NB4 (cell line): ENCODE measurements at places on chromosomes 3 and 15.
A peak's percentile ranks its signal among the peaks of the same experiment; 100 is the strongest.

GRCh38 chr15:73812806-73813465 lies 59.8 kb upstream of the INSYN1 start:
- no peak for DNase-seq

- no peak for DNase-seq
These were observed 117.8 kb downstream of the NR1D2 start for GRCh38 chr3:24062916-24063315.

GRCh38 chr3:152176998-152177397 lies 91.7 kb upstream of the MBNL1 start:
- no peak for DNase-seq

- DNase-seq = no peak
These were observed 158.7 kb downstream of the GHSR start for GRCh38 chr3:172289583-172289982.

- DNase-seq = peak; percentile 3
These were observed 101.9 kb upstream of the KCNMB2 start for GRCh38 chr3:178434206-178434805.

DNA sequence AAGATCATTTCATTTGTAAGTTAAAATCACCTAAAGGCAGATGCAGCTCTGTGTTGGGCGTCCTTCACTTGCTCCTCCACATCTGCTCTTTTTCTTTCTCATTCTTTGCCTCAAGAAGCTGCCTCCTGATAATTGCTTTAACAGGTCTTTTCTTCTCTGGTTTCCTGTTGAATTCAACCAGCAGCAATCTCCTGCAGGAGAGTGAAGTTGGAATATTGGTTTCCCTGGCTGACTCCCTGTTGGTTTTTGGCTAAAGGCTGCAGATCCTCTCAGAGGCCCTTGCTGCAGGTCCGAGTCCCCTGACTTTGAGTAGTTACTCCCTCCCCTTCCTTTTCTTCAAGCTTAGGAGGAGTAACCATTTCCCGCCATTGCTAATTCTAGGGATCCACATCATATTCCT lies 4.2 kb downstream of the TP63 start:
- no peak for DNase-seq

GRCh38 chr3:195906865-195907683 lies 1.3 kb downstream of the TNK2 start:
- peak; percentile 78 for DNase-seq

DNA sequence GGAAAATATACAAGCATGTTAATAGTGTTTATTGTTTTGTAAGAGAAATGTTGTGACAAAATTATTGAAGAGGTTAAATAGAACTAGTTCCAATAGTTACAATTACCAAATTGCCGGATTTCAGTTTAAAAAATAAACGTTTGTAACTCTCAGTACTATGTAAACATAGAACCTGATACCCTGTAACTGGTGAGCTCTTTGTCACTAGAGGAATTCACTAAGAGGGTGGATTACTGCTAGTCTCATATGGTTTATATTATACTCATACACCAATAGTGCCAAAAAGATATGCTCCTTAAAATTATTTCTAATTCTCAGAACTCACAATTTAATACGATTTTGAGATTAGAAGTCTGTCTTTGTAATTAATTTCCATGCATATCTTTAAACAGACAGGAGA lies 7.6 kb upstream of the GMNC start:
- no peak for DNase-seq

DNA sequence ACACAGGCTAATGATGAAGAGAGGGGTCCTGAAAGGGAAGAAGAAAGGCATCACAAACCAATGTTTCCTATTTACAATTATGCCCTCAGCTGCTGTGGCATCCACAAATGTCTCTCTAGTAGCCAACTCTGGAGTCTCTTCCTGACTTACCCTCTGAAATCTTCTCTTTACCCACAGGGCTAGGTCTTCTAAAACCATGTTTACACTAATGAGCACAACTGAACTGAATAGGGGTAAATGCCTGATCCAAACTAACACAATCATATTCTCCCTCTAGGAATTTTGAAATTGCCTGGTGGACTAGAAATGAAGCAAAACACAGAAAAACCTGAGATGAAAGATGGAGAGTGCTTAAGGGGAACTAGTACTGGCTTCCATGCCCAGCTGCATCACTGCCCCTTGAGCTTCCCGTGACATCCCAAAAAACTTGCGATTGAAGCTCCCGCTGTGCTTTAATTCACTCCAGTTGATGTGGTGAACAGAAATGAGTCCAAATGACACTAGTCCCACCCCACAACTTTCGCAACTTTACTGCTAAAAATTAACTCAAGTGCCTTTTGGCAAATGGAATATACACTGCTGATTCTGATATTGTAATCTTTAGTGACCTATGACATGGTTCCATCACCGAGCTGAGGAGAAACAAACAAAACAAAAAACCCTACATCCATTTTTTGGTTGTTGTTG lies 32.8 kb downstream of the CFAP20DC start:
- no peak for DNase-seq

DNA sequence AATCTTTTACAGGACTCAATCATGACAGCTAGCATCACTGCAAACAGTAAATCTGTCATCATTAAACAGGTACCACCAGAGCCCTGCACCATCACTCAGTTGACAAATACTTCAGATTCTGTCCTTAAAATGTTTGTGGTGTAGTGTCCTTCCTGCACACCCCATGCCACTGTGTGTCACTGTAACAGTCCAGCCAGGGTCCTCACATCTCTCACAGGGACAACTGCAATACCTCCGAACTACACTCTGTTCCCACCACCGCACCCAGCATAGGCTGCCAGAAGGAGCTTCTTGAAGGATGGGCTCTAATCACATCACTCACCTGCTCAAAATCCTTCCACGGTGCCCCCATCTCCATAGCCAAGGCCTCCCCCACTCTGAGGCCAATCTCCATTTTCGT lies 90.2 kb upstream of the FGF12 start:
- no peak for DNase-seq

- no peak for DNase-seq
These were observed 313.3 kb downstream of the SATB1 start for GRCh38 chr3:18111796-18112232.

- no peak for DNase-seq
These were observed 394.1 kb downstream of the SOX2 start for GRCh38 chr3:182105875-182106274.

- DNase-seq = no peak
These were observed 107.6 kb downstream of the LRRK1 start for GRCh38 chr15:101026656-101027272.

GRCh38 chr3:122235147-122235546 lies 51.7 kb downstream of the CASR start:
- no peak for DNase-seq

DNA sequence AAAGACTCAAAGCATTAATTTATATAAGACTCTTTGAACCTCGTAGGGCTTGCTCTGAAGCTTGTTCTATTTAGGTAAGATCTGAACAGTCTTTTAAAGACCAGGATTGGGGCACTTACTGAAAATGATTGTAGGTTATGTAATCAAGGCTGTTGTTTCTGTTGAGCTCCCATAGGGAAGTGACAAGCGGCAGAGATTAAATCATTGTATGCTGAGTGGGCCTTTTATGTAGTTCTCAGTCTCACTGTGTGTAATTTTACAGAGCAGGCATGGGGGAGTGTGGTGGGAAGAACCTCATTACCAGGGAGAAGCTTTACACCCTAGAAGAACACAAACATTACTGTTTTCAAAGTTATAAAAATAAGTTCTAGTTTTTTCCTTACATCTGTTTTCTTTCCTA lies 160.0 kb upstream of the SNTN start:
- DNase-seq = no peak

GRCh38 chr3:43153216-43154083 lies 47.6 kb upstream of the POMGNT2 start:
- DNase-seq = no peak

- no peak for DNase-seq
These were observed 5.3 kb upstream of the ZNF445 start for GRCh38 chr3:44482721-44483120.

DNA sequence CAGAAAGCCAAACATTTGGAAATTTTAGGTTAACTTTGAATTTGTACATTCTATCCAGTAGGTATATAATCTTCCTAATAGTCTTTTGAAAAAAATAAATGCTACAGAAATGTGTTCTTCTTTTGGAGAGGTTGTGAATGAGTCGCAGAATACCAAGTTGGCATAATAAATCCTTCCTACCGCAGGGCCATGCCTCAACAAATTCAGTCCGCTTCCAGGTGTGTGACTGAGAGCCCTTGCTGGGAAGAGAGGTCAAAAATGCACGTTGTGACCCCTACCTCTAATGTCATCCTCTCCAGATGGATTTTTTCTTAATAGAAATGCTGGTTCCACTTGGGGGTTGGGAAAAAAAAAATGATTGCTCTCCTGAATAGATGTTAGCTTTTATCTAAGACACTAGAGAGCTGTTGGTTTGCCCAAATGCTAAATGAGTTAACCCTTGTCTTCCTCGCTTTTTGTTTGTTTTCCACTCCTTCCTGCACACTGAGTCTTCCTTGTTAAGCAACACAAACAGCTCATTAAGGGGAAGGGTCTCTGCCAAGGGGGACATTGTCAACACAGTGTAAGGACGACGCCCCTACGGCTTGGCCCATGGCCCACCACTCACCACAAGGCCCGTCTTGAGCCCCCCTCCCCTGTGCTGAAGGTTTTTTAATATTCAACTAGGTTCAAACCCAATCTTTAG lies 33.9 kb downstream of the RLBP1 start:
- no peak for DNase-seq

- no peak for DNase-seq
These were observed 103.7 kb upstream of the MNS1 start for GRCh38 chr15:56568466-56569167.

- DNase-seq = no peak
These were observed 1.3 kb upstream of the SPTSSB start for GRCh38 chr3:161372321-161373260.

GRCh38 chr3:176521531-176522175 lies 675.6 kb downstream of the TBL1XR1 start:
- no peak for DNase-seq

- no peak for DNase-seq
These were observed 783.3 kb downstream of the ZPLD1 start for GRCh38 chr3:103218146-103218545.

DNA sequence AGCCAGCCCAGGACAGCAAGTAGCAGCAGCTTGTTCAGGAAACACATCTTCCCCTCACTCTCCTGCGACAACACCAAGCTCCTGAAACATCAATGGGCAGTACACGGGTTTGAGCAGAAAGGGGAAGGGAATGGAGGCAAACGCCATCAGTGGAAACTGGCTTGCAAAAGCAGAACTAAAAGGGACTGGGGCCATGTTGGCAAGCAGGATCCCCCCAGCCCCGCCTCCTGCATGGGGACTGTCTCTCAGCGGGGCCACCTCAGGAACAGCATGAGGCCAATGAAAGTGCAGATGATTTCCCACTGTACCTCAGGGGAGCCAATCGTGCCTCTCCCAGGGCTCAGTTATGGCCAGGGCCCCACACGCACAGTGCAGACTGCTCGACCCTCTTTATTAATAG lies 6.8 kb downstream of the CDAN1 start:
- peak; percentile 51 for DNase-seq
